ENCODE measurements at places on chromosomes 2 and 18.

GRCh38 chr2:26068602-26069298 is 34.9 kb downstream of the RAB10 start:
- DNase-seq: no peak

GRCh38 chr18:25248755-25249154 is 103.2 kb downstream of the ZNF521 start:
- no peak for DNase-seq

DNA sequence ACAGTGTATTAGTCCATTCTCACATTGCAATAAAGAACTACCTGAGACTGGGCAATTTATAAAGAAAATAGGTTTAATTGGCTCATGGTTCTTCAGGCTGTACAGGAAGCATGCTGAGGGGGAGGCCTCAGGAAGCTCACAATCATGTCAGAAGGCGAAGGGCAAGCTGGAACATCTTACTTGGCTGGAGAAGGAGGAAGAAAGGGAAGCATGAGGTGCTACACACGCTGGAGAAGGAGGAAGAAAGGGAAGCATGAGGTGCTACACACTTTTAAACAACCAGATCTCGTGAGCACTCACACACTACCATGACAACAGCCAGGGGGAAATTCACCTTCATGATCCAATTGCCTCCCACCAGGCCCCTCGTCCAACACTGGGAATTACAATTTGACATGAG is 95.3 kb upstream of the FAM110C start:
- DNase-seq: no peak

DNA sequence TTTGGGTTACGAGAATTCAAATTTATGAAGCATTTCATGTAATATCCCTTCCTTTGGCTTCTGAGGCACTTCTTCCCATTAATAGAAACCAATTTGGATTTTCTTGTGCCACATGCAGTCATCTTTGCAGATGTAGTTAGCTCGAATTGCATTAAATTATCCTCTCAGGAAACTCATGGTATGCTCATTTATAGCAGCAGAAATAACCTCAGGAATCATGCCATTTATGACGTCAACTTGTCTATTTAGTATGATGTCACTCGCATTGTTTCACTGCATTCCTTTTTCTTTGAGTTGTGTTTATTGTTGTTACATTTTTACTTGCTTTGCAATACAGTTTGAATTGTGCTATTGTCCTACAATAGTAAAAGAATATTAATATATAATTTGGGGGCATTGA is 163.8 kb downstream of the RBM43 start:
- DNase-seq: no peak

- peak; percentile 49 for DNase-seq
Measured at GRCh38 chr2:63888490-63889402, 47.0 kb downstream of the UGP2 start.

DNA sequence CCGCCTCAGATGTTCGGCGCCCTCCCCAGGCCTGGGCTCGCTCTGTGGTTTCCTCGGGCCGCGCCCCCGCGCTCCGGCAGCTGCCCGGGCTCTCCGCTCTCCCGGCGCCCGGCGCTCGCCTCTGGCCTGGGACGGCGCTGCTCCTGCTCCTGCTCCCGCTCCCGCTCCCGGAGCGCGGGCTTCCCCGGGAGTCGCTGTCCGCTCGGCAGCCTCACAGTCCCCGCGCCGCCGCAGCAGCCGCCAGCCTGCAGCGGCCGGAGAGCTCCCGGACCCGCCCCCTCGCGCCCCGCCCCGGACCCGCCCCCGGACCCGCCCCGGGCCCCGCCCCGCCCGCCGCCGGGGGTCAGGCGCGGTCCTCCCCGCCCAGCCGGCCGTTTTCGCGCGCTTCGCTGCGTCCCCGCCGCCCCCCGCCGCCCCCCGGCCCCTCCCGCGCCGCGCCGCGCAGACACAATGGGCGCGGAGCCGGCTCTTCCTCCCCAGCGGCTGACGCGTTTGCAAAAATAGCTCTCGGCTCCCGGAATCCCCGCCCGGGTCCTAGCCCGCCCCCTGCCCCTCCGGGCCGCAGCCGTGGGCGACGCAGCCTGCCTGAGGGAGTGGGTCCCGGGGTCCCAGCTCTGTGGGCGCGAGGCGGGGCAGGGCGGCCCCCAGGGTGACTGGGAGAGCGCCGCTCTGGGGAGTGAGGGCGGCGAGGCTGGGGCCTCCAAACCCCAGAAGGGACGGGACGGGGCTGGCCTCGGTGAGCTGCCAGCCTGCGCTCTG is at the start of gene ARL4C:
ARL4C (minus strand) TSS at position 247 of the 759 bp plus-strand sequence. CDS start 495 bp downstream, outside the sequence.
- DNase-seq: peak; percentile 73

Measured in adrenal gland (tissue), 19 donors.